Dermis blood vessel endothelial cell (primary cell): ENCODE measurements at places on chromosomes 11 and 22. TPM values are rescaled to one million over a fixed set of nuclear protein-coding genes. Genes with fewer than 3 reads are reported as not detected.

NPAS4 gene
- total RNA-seq, result not detected in 2 replicates

DNA sequence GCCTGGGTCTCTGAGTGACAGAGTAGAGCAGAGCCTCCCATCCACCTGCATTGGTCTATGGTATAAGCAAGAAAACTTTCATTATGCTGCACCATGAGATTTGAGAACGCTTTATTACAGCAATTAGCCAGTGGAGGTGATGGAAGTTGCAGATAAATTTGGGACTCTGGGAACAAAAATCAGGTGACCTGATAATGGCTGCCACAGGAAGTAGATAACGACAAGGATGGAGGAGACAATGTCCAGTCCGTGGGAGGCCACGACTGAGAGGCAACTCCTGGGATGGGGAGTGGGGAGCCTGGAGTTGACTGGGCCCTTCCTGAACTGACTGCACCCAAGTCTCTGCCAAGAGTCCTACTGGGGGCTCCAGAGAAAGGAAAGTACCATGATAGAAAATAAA, 4.7 kb downstream of the MRGPRD start:
- DNase-seq, result no peak

DNA sequence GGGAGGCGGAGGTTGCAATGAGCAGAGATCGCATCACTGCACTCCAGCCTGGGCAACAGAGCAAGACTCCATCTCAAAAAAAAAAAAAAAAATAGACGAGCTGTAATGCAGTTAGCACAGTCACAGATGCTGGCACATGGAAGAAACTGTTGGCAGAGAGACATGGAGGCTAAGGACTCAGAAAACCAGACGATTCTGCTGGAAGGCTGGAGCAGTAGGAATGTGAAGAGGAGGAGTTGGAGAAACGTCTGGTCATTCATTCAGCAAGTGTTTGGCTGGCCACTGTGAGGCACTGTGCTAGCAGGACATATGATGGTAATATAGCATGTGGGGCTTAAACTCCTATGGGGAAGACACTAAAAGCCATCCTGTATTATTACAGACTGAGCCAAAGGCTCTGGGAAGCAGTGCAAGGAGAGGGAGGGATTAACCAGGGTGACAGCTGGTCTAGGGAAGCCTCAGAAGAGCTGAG, 5.0 kb downstream of the UQCR10 start:
- peak; percentile 58 for DNase-seq

GRCh38 chr11:102322560-102322959, 5.3 kb downstream of the BIRC3 start:
- DNase-seq, result no peak

DNA sequence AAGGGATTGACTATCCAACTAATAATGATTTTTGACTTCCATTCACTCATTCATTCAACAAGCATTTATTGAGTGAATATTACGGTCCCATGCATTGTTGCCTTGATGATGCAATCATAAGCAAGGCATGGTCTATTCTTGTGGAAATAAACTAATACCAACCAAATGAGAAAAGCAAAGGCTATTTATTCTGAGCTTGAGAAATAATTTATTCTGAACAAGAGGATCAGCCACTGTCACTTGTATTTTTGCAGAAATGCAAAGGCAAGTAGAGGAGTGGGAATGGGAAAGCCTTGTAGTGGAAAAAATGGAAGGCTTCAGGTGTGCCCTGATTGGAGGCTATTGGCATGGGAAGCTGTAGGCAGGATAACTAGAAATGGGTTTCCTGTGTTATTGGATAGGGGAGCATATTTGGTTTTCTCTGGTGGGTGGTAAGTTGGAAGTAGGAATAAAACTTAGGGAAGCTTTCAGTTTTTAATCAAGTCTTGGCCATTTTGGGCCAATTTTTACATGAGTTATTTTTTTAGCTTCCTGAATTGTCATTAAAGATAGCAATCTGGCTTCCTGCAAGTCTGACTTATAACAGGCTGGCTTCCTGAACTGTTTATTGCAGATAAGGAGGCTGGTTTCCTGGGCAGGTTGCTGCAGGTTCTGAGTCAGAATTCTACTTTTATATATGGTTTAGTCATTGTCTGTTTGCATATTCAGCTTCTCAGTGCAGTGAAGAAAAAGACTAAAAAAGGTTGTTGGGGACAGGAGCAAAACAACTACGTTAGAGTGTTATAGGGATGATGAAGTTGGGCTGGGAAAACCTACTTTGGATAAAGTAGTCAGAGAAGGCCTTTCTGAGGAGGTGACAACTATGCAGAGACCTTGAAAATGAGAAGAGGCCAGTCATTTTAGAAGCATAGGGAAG, 106.7 kb downstream of the APIP start:
- peak; percentile 97 for DNase-seq

OR5T3 gene
- not detected in 2 replicates for total RNA-seq

DNA sequence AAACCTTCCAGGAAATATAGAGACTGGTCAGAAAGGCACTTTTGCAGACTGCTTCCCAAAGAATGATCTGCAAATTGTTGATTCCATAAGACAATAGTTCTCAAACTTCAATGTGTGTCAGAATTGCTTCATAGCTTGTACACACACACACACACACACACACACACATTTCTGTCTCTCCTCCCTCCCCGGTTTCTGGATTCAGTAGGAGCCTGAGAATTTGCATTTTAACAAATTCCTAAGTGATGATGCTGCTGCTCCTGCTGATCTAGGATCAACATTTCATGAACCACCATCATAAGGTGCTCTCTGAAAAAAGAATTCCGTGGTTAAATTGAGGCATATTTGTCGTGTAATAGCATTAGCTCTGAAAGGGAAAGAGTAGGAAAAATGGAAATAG, 35.3 kb upstream of the FZD4 start:
- no peak for DNase-seq

DNA sequence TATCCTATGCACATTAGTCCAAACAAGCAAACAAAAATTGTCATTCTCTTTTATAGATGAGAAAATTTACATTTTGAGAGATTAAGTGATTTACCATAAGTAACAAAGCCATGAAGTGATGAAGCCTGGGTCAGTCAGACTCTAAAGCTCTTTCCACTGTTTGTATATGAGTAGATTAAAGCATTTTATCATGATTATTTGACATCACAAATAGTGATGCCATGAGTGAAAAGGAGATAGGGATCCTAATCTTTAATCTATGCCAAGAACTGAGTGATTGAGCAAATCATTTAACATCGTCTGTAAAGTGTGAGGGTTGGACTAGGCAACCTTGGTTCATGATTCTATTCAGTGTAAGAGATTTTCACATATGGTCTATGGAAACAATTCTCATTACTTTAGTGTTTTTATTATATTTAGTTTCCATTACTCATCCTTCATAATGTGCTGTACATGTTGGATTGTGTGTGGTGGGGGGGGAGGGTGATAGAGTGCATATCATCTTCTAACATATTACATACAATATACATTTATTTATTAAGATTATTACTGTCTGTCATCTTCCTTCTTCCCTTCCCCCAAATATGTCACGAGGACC, 50.7 kb downstream of the ARHGEF12 start:
- DNase-seq, result no peak

DNA sequence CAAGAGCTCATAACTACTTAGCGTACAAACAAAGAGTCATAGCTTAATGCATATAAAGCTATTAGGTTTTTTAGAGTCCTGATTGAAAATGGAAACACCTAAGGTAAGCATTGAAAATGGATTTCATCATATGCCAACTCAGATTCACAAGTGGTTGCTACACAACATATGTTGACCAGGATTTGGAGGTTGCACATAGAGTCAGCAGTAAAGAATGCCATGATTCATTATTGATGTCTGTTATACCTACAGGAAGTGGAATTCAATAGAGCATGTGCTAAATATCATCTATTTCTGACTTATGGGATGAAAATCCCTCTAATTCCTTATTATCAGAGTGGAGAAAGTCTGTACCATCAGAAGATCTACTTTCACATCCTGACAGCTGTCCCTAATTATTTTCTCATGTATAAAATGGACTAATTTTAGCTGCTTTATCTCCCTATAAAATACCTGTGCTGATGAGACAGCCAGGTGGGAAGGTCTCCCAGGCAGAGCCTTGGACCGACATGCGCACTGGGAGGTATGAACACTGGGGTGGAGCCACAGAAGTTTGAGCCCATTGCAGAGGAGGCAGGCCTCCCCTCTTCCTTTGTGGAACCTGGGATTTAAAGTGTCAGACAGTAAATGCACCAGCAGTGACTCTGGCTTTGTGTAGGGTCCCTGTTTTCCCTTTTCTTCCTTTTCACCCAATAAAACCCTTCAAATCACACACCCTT, 204.2 kb downstream of the AASDHPPT start:
- DNase-seq, result peak; percentile 67

RIC3 gene
- total RNA-seq, result not detected in 2 replicates

OR52E8 gene
- not detected in 2 replicates for total RNA-seq

DNA sequence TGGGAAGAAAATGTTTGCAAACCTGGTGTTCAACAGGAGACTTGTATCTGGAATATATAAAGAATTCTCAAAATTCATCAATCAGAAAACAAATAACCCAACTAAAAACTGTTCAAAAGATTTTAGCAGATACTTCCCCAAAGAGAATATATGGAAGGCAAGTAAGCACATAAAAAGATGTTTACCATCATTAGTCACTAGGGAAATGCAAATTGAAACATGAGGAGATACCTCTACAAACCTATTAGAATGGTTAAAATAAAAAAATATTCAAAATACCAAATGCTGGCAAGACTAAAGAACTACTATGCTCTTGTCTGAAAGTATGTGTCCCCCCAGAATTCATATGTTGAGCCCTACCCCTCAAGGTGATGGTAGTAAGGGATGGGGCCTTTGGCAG, 8.6 kb downstream of the EXPH5 start:
- no peak for DNase-seq

- no peak for DNase-seq
These were observed 16.8 kb downstream of the MUC5B start for GRCh38 chr11:1239596-1240205.

GNG3 gene
- not detected in 2 replicates for total RNA-seq

DNA sequence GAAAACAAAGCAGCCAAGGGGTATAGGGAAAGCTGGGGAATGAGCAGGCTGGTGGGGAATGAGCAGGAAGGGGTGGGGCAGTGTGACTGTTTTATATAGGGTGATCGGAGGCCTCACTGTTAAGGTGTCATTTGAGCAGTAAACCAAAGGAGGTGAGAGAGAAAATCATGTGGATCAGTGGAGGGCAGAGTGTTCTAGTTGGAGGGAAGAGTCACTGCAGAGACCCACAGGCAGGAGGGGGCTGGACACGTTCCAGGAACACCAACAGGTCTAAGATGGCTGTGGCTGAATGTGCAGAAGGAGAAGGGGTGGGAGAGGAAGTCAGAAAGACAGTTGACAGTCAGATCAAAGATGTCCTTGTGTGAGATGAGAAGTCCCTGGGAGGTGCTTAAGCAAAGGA, 103.8 kb downstream of the ENTHD1 start:
- DNase-seq, result no peak

DNA sequence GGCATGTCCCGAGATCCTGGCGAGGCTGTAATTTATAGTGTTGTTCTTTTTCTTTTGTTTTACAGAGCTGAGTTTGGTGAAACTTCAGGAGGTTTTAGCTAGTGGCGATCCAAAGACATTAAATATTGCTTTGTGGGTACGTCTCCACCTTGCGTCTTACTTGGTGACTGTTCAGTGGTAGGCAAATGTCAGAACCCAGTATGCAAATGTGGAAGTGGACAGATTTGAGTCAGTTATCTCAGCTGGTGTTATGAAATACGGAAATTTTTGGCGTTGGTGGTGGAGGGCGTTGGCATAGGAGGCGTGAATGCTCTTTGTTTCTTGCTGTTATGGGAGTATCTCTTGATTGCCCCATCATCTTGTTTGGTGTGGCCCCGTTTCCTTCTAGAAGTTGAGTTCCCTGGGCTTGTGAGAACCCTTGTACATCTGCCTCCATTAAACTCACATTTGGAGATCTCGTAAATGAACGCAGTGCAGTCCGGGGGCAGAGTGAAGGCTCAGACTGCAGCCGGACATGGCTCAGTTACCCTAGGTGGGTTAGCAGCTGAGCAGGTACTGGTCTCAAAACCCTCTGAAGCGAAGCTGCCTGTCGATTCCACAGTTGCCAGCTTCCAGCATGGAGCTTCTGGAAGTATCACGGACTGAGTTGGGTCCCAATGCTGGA, 39.9 kb downstream of the PTPRJ start:
- DNase-seq, result no peak

GRCh38 chr11:109062445-109062844, 359.5 kb upstream of the C11orf87 start:
- no peak for DNase-seq

DNA sequence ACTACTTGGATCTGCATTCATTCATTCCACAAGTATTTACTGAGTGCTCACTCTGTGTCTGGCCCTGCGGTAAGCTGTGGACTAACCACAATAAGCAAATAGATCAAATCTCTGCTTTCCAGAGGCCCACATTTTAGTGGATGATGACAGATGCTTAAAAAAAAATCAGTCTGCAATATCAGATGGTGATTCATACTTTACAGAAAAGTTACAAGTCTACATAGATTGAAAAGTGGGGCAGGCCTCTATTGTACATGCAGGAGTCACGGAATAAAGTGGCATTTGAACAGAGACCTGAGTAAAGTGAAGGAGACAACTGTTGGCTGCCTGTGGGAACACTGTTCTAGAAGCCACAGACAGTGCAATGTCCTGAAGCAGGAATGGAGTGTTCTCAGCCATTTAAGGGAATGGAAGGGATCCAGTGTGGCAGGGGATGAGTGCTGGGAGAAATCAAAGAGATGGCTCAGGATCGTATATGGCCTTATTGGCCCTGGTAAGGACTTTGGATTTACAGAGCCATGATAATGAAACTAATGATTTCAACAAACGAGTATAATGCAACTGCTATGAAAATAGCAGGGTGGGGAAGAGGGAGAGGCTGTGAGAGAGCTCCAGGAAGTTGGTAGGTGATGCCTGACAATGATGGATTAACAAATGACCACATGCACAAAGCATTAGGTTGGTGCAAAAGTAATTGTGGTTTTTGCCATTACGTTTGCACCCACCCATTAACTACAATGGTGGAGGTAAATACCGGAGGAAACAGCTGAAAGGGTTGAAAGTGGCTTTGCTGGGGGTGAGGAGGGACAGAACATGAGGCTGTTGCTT, 31.1 kb downstream of the TMEM45B start:
- DNase-seq, result no peak

- no peak for DNase-seq
These were observed 318.7 kb downstream of the CADM1 start for GRCh38 chr11:115185507-115185906.

- no peak for DNase-seq
These were observed 39.4 kb downstream of the ABTB2 start for GRCh38 chr11:34318111-34319037.

DNA sequence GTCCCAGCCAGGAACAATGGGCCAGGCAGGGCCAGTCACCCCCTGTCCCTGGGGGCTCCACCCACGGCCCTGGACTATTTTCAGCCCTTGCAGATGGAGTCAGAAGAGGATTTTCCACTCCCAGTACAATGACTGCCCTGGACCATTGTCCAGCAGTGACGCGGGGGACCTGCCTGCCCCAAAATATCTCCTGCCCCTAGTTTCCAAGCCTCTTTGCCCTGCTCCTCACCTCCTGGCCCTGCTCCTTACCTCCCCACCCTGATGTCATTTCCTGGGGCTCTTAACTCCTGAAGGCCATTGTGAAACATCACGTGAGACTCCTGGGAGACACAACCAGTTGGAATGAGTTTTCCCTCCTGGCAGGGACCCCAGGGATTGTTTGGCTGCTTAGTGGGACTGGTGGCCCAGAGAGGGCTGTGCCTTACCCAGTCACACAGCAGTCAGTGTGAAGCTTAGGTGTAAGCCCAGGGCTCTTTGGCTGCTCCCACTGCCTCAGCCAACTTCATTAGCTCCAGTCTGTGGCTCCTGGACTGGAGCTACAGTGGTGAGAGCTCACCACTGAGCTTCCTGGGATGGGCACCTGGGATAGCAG, 22.2 kb downstream of the P2RY2 start:
- DNase-seq, result peak; percentile 56

- DNase-seq, result no peak
These were observed 5.5 kb upstream of the TH start for GRCh38 chr11:2177076-2177475.
